Cerebellar cortex (tissue), 1 donor: ENCODE measurements at places on chromosomes 3 and 15.

- no peak for DNase-seq
Observed at GRCh38 chr3:66400411-66401156, 100.2 kb downstream of the LRIG1 start.

DNA sequence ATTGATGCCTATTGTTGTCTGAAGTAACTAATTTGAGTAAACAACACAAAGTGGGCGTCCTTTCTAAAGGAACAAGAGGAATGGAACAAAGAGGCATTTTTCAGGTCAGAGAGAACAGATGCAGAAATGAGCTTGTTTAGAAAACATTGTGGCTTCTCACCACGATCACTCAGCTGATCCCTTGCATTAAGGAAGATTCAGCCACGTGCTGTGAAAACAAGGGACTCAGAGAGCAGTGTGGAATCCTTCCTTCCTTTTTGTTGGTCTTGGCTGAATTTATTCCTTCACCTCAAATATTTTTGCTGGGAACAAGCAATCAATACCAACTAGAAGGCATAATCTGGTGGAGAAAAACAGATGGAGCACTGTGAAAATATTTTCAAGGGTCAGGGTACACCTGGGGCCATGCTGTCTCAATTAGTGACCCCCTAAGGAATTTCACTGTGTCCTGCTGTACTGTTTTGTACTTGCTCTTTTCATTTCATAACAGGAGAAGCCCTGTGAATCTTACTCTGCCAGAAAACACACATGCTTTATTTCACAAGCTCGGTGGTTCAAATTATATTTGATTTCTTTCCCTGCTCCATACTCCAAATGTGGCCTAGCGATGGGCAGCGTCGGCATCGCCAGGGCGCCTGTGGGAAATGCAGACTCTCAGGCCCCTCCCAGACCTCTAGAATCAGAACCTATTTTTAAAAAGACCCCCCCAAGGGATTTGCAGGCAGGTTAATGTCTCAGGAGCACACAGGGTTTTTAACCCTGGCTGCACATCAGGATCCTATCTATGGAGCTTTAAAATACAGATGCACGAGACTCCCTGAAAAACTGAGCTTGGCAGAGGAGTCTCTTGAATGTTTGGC lies 11.6 kb upstream of the SLC6A20 start:
- peak; percentile 24 for DNase-seq

DNA sequence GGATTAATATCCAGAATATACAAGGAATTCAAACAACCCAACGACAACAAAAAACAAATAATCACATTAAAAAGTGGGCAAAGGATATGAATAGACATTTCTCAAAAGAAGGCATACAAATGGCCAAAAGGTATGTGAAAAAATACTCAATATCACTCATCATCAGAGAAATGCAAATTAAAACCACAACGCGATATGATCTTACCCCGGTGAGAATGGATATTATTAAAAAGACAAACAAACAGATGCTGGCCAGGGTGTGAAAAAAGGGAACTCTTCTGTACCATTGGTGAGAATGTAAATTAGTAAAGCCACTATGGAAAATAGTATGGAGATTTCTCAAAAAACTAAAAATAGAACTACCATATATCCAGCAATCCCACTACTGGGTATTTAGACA lies 43.5 kb upstream of the MEF2A start:
- no peak for DNase-seq

- no peak for DNase-seq
Observed at GRCh38 chr3:140950144-140950543, 8.5 kb downstream of the SLC25A36 start.

DNA sequence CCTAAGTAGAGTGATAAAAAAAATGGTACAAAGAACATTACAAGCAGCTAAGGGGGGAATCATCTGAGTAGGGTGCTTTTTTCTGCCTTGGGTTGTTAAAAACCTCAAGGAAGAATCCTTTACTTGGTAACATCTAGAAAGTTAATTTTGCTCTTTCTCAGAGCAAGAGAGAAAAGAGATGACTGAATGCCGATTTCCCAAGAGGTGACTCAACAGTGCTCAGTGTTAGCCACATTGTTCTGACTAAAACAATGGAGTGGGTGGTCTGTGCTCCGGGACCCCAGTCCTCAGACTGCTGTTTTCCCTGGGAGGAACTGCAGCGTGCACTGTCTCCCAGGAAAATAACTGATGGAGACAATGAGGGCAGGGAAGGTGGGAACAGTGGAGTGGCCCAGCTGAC lies 41.1 kb upstream of the RASGRP1 start:
- no peak for DNase-seq

- no peak for DNase-seq
Observed at GRCh38 chr3:119279101-119279554, 15.1 kb upstream of the ARHGAP31 start.

GRCh38 chr15:56948000-56948763 lies 29.7 kb downstream of the TCF12 start:
- DNase-seq = no peak

- no peak for DNase-seq
Observed at GRCh38 chr15:96365781-96366525, 35.5 kb downstream of the NR2F2 start.

DNA sequence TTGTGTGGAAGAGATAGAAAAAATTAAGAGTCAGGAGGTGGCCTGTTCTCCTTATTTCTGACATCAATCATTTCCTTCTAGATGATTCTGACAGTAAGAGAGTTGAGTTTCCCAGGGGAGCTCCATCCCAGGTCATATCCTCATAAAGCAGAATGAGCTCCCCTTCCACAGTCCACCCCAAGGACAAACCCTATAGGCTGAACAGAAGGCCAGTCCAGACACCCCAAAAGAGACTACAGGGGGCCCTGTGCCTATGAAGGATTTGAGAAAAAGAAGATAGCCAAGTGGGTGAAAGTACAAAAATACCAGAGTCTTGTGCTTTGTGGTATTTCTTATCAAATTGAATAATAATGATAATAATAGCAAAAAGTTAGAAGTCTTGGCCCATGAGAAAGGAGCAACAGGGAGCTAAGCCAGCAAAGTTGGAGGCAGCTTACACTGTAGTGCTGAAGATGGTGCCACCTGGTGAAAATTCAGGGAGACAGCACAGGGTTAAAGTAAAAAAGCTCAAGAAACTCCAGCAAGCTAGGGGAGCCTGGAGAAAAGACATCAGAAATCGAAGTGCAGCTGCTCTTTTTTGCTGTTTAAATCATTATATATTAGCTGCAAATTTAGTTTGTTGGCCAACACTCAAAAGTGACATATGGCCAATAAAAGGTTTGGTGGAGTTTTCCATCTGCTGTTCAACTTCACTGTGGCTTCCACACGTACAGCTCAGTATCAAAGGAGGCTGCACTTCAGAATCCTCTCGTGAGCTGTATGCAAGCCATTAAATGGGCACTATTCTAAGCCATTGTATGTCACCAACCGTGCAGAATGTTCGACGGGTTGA lies 35.8 kb upstream of the SLC24A5 start:
- DNase-seq = peak; percentile 38

GRCh38 chr3:78918361-78919020 lies 849.3 kb downstream of the ROBO1 start:
- no peak for DNase-seq

DNA sequence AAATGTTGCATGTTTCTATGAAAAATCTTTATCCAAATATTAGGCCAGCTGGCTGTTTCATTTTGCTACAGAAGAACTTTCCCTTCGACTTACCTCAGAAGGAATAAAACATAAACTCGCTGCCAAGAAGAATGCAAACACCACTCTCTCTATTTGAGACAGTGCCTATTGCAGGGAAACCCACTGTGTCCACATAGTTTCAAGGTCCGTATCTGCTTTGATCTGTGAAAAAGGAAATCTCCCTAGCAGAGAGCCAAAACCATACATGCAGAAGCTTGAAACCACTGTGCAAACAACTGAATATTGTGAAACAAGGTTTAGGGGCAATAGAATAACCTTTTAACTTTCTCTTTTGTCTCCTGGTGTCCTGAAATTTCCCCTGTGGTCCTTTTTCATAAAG lies 35.0 kb upstream of the CAPN7 start:
- no peak for DNase-seq

GRCh38 chr3:133277813-133278212 lies 122.0 kb upstream of the BFSP2 start:
- no peak for DNase-seq
